Ureter (tissue), 1 donor: ENCODE measurements at places on chromosomes 1 and 21.

DNA sequence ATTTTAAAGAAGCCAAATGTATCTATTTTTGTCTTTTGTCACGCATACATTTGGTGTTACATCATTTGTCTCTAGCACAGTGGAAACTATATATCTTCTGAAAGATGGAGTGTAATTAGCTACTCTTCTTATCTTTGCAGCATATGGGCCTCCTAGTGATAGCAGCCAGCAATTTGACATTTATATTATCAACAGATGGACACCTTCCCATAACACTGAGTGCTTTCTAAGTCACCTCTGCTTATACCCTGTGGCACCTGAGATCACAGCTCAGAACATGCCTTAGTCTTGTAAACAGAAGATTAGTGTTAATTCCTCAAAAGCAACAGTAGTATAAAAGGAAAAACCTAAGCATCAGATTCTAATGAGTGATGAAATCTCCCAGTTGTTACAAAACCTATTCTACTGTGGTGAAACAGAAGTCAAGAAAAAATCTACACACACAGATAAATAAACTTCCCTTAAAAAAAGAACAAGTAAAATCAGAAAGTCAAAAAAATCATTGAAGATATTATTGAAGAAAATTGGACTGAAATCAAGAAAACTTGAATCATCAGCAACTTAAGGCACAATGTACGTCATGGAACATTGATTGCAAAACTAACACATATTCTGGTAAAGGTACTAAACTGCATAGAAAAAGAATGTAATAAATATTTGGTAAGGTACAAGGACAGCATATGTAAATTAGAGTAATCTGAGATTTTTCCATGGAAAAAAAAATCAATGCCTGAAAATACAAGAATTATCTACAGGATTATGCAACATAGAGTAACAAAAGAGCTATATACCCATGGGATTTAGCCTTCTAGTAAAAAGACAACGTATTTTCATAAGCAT is 61.7 kb downstream of the KCNT2 start:
- no peak for DNase-seq

GRCh38 chr1:85623061-85623471 is 42.5 kb downstream of the CCN1 start:
- DNase-seq = no peak

DNA sequence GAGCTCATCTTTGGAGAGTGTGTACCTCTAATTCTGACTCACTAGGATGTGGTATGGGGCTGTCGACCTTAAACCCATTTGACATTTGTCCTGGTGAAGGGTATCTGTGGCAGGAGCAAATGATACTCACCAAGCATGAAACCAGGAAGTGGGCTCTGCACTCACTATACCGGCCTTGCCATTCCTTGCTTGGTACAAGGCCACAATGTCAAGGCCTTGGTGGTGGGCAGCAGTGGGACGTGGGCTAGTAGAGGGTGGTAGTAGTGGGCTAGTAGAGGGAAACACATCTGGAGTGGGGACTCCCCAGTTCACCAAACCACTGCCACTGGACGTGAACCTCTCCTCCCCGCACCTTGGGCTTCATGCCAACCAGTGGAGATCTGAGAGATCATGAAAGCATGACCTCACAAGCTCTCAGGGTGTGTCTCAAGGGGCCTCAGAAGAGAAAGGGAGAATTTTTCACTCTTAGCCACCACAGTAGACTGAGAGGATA is 11.5 kb downstream of the TNFSF4 start:
- no peak for DNase-seq

GRCh38 chr1:110780600-110781484 is 92.1 kb upstream of the CD53 start:
- peak; percentile 72 for DNase-seq

- no peak for DNase-seq
Observed at GRCh38 chr1:191558379-191558778, 599.9 kb upstream of the RGS18 start.

DNA sequence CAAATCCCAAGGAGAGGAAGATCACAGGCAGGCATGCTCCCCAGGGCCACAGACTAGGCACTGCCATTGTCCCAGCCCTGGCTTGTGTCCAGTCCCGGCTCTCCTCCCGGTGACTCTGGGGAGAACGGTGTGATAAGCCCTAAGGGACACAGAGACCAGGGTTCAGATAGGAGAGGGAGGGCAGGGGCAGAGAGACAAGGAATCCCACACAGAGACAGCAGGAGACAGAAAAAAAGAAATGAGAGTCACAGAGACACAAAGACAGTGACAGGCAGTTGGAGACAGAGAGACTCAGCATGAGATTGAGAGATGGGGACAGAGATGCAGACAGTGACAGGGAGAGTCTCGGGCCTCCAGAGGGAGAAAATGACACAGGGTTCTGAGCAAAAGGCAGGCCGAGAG is 361 bp downstream of the INSRR start:
- DNase-seq = no peak

DNA sequence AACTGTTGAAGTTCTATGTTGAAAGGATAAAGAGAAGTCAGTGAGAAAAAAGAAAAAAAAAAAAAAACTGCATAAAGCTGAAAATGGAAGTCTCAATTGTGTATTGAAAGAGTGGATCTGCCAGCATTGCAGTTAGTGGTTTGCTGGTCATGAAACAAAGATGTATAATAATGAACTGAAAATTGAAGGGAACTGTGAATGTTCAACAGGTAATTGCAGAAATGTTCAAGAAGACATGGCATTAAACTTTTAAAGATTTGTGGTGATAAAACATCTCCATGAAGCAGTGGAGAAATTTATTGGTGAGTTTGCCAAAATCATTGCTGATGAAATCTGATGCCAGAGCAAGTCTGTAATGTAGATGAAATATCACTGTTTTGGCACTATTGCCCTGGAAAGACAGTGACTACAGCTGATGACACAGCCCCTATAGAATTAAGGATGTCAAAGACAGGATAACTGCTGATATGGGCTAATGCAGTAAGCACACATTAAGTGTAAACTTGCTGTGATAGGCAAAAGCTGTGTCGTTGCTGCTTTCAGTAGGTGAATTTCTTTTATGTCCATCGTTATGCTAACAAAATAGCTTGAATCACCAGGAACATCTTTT is 71.0 kb downstream of the RD3 start:
- DNase-seq = no peak

DNA sequence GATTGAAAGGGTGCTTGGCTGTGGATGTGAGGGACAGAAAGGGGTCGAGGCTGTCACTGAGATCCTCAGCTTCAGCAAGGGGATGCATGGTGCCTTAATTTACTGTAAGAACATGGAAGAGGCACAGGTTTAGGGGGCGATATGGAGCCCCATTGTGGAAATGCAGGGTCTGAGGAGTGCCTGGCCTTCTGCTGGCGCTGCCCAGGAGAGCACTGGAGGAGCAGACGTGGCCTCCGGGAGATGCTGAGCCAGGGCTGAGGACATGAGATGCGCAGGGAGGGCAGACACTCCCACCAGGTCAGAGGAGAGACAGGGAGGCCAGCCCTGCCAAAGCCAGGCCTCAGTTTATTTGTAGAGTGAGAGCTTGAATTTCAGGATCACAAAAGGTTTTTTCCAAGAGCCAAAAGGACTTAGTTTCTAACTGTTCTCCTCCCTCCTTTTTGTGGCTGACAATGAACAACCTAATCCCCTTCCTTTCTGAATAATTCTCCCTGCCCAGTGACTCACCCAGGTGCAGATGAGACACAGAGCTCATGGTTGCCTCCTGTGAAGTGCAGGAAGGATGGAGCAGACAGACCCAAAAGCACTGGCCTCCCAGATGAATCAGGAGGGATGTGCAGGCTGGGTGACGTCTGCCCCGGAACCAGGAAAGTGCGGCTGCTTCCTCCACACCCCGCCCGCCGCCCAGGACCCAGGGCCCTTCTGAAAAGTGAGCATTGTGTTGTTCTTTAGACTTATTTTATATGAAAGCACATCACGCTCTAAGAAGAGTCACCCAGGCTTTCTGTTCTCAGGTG is 73.0 kb upstream of the TMPRSS2 start:
- DNase-seq = no peak

GRCh38 chr1:44947063-44947773 is 39.2 kb downstream of the EIF2B3 start:
- no peak for DNase-seq

DNA sequence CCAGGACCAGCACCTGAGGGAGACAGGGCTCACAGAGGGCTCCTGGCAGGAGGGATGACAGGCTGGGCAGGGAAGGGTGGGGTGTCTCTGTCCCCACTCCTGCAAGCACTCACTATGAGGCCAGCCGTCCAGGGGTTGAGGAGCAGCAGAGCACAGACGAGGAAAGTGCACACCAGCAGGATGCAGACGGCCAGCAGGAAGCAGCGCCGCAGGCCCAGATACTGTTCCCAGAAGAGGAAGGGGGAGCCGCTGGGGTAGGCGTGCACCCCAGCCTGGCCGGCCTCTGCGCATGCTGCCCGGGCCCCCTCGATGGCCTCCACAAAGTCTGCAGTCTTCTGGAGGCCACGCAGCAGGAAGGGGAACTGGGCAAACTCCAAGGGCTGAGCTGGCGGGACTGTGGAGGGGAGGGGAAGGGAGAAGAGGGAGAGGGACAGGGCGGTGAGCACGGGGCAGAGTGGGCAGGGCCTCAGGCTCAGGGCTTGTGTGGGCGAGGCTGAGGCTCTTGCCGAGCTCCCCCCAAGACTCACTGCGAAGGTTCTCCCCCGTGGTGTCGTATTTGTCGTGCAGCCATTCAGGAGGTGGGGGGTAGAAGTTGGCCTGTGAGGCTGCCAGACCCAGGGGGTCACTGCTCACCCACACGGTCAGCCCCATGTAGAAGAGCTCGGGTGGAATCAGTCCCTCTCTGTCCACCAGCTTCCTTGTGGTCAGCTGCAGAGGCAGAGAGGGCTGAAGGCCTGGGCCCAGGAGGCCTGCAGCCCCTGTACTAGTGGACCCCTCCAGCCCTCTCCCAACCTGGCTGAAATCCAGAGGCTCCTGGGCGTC is 16.5 kb downstream of the PTCH2 start:
- no peak for DNase-seq

- no peak for DNase-seq
Observed at GRCh38 chr1:10969267-10969970, 43.0 kb upstream of the TARDBP start.

DNA sequence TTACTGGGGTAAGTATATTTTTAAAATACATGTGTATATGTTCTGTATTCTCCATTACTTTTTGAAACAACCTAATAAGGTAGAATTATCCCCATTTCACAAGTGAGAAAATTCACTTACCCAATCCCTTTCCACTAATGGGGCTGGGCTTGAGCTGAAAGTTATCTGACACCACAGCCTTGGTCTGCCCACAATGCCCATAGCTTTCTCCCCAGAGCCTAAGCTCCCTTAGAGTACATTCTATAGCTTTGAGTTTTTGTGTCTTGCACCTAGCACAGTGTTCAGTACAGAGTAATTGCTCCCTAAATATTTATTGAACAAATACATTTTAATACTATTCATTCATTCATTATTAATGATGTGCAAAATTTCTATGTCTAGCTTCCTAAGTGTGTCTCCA is 152.7 kb upstream of the RUNX1 start:
- DNase-seq = no peak

DNA sequence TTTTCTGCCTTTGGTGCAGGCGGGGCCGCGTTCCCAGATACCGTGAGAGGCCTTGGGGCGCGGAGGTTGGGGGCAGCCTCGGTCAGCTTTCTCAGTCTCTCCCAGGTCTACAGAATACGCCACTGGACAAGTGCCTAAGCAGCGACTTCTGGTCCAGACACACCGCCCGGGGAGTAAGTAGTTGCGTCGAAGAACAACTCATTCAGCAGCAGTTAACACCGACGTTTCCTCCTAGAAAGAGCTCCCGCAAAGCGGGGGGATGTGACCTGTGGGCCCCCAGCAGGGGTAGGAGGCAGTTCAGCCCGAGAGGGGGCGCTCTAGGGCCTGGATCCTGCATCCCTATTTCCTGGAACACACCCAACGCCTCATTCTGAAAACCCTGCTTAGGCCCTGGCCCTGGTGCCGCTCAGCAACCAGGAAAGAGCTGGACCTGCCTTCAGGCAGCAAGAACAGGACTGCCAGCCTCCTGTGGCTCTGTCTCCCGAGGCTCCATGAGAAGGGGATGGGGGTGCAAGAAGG is 6.5 kb upstream of the BARHL2 start:
- DNase-seq = no peak

- DNase-seq = peak; percentile 44
Observed at GRCh38 chr1:211829343-211830054, 1.1 kb downstream of the LPGAT1 start.

- DNase-seq = no peak
Observed at GRCh38 chr1:25697435-25698217, 81.0 kb downstream of the MAN1C1 start.
